CD4-positive, alpha-beta T cell (primary cell): ENCODE measurements at places on chromosomes 5 and 9.

DNA sequence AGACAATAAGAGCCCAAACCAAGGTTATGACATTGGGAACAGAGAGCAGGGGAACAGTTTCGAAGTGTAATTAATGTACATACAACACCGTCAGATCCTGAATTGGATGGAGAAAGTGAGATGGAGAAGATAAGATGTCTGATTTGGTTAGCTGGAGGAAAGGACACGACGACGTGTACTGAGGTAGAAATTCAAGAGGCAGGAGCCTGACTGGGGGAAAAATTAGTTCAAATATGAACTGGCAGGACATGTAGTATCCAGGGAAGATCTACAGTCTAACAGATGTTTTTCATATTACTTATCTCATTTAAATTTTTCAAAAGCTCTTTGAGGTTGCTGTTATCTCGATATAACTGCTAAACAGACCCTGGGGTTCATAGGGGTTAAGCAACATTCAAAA, 114.7 kb downstream of the TMEM232 start:
- DNase-seq, result no peak

- DNase-seq, result no peak
Measured at GRCh38 chr5:96577909-96578308, 84.3 kb upstream of the CAST start.

- DNase-seq, result no peak
Measured at GRCh38 chr5:3351581-3352442, 243.8 kb upstream of the IRX1 start.

- DNase-seq, result no peak
Measured at GRCh38 chr9:10055886-10056395, 556.9 kb downstream of the PTPRD start.

DNA sequence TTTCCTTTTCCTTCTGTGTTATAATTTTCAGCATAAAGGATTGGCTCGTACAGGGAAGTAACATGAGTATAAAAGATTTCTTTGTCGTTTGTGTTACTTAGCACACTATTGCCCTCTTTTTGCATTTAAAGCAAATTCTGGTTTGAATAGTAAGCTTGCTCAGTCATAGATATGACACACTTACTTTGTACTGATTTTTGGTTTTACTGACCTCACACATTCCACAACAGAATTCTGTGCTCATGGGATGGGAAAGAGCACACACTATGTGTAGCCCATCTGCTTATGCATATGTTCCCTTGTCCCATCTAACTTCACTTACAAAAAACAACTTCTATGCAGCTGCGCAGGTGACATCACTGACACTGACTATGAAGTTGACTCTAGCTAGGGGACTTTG, 111.9 kb upstream of the MTAP start:
- DNase-seq, result no peak

- DNase-seq, result peak; percentile 43
Measured at GRCh38 chr9:124257844-124258606, at the start of gene NEK6. Gene NEK6 (plus strand): TSS chr9:124257949. CDS start chr9:124301965, 44,016 bp downstream.
